ENCODE measurements at places on chromosomes 4 and X. TPM values are rescaled to one million over a fixed set of nuclear protein-coding genes. Genes with fewer than 3 reads are reported as not detected.

DNA sequence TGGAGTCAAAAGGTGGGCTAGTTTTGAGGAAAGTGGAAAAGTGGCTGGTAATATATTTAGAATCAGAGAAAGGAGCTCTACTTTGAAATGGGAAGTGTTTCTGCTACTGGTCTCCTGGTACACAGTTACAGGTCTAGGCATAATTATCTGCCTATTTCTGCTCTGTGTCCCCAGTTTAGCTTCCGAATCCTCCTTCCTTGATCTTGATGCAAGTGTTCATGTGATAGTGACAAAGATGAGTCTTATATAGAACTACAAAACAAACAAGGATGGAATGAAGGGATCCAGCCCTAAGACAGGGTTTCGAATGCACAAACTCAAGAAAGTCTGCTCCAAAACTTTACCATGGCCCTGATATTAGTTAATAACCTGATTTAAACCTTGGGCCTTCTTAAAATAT is 580.2 kb downstream of the INPP4B start:
- H3K27ac ChIP-seq, result no peak overlapping the region
- no peaks in the 10 kb centered on the region for H3K4me1 ChIP-seq
- H3K36me3 ChIP-seq, result no peaks in the 10 kb centered on the region
- DNase-seq, result no peak
- no peaks in the 10 kb centered on the region for H3K27me3 ChIP-seq

PGAM4 gene
- not detected for total RNA-seq

DNA sequence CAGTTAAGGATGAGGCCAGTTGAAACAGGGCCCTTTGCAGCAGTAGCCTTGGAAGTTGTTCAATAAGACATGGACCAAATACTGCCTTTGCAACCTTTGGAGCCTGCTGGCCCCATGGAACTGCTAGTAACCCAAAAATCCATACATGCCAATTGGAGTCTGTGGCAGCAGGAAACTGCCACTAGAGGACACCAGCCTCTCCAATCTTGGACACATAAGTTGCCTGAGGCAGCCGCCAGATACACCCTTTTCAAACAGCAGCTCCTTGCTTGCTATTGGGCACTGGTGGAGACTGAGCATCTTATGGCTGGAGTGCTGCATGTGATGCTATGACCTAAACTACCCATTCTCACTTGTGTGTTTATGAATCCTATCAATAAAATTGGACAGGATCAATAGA is 14.8 kb upstream of the LAP3 start:
- H3K27ac ChIP-seq, result no peak overlapping the region
- no peaks in the 10 kb centered on the region for H3K36me3 ChIP-seq
- H3K4me3 ChIP-seq, result no peak overlapping the region
- H3K27me3 ChIP-seq, result no peaks in the 10 kb centered on the region

- DNase-seq, result no peak
- no peak overlapping the region for H3K27ac ChIP-seq
- H3K4me3 ChIP-seq, result no peak overlapping the region
- no peaks in the 10 kb centered on the region for H3K27me3 ChIP-seq
Observed at GRCh38 chrX:9706421-9706820, 59.2 kb downstream of the GPR143 start.

GRCh38 chr4:61376301-61376700 is 176.2 kb downstream of the ADGRL3 start:
- H3K27me3 ChIP-seq, result no peaks in the 10 kb centered on the region
- H3K4me1 ChIP-seq, result peaks cover 17% of the 10 kb centered on the region
- no peak overlapping the region for H3K27ac ChIP-seq
- peaks cover 5% of the 10 kb centered on the region for H3K36me3 ChIP-seq

- peak overlapping the region; percentile 16 for H3K27ac ChIP-seq
- no peaks in the 10 kb centered on the region for H3K36me3 ChIP-seq
- peak overlapping the region; percentile 25 for H3K4me3 ChIP-seq
- H3K4me1 ChIP-seq, result peaks cover 46% of the 10 kb centered on the region
Observed at GRCh38 chr4:7156761-7157488, 35.4 kb upstream of the SORCS2 start.

- H3K4me1 ChIP-seq, result no peaks in the 10 kb centered on the region
- no peak overlapping the region for H3K27ac ChIP-seq
- no peak for DNase-seq
- no peaks in the 10 kb centered on the region for H3K36me3 ChIP-seq
Observed at GRCh38 chr4:118082182-118082581, 47.9 kb downstream of the NDST3 start.

CXCL11 gene
- total RNA-seq, result not detected

MTHFD2L gene
- total RNA-seq, result 11.2 TPM

DNA sequence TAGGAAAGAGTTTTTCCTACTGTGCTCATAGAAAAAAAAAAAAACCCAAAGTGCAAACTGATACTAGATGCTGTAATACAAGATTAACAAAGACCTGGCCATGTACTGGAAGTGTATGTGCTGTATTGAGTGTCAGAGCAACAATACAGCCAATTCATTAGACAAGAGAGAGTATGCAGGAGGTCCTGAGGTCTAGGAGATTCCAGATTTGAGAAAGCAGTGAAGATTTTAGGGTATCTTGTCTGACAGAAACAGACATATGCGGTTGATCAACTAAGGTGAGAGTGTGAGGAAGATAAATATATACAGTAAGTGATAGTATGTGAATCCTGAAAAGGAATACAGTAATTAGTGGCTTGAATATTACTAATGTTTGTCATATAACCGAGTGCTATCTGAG is 3.0 kb downstream of the GPR174 start:
- H3K27ac ChIP-seq, result no peak overlapping the region
- H3K27me3 ChIP-seq, result no peaks in the 10 kb centered on the region
- H3K4me1 ChIP-seq, result no peaks in the 10 kb centered on the region
- DNase-seq, result no peak

DNA sequence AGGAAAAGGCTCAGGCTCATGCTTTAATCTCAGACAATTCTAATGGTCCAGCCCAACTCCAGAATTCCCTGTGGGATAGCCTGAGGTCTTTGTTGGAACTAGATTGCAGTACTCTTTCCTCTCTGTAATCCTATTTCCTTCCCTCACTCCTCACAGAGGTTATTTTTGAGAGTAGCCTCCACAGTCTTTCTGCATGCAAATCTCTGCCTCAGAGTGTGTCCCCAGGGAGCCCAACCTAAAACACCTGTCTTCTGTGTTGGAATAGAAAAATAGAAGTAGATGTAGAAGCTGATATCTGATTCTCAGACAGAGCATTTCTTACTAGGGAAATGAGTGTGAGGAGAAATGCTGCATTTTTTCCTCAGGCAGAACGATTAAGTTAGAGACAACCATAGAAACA is 915.5 kb upstream of the EPHA5 start:
- no peaks in the 10 kb centered on the region for H3K4me1 ChIP-seq
- no peaks in the 10 kb centered on the region for H3K27me3 ChIP-seq
- H3K27ac ChIP-seq, result no peak overlapping the region
- H3K36me3 ChIP-seq, result no peaks in the 10 kb centered on the region
- H3K4me3 ChIP-seq, result no peak overlapping the region
- no peak for DNase-seq

- peaks cover 24% of the 10 kb centered on the region for H3K4me1 ChIP-seq
- H3K27ac ChIP-seq, result peak overlapping the region; percentile 60
- DNase-seq, result no peak
- no peaks in the 10 kb centered on the region for H3K36me3 ChIP-seq
- peak overlapping the region; percentile 73 for H3K4me3 ChIP-seq
Observed at GRCh38 chrX:45771114-45771513, 570.4 kb upstream of the DIPK2B start.

DNA sequence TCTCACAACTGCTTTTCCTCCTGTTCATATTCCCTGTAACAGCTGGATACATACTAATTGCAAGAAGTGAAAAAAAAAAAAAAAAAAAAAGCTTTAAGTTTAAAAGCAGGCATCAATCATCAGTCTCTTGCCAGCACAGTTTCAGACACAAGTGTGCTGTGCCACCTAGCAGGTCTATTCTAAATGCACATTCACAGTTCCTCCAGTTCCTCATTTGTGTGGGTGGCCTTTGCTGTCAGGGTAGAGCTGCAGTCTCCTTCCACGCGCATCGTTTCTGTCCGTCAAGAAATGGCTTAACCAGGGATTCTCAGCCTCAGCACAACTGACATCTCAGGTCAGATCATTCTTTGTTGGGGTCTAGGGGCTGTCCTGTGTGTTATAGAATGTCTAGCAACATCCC is 61.6 kb downstream of the SCML1 start:
- H3K4me1 ChIP-seq, result peaks cover 17% of the 10 kb centered on the region
- H3K27ac ChIP-seq, result no peak overlapping the region
- peaks cover 5% of the 10 kb centered on the region for H3K27me3 ChIP-seq
- no peaks in the 10 kb centered on the region for H3K36me3 ChIP-seq

ATOH1 gene
- 0.36 TPM for total RNA-seq

DNA sequence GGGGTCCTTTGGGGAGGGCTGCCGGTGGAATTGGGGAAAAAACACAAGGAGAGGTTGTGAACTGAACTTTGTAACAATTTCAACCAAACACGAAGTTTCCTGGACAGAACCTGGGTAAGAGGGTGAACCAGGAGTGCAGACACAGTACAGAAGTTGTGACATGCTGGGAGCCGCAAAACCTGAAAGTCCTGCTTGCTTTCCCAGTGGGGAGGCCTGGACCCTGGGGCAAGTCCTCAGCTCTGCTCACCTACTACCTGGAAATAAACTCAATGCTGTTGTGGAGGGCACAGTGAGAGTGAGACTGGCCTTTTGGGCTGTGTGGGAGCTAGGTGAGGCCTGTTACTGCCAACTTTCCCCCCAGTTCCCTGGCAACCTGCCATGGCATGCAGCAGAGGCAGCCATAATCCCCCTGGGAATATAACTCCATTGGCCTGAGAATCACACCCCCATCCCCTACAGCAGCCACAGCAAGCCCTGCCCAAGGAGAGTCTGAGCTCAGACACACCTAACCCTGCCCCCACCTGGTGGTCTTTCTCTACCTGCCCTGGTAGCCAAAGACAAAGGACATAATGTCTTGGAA is 162.8 kb downstream of the THOC2 start:
- H3K4me1 ChIP-seq, result no peaks in the 10 kb centered on the region
- no peaks in the 10 kb centered on the region for H3K36me3 ChIP-seq
- peak overlapping the region; percentile 90 for H3K27ac ChIP-seq

- H3K27ac ChIP-seq, result no peak overlapping the region
- no peak for DNase-seq
- H3K4me3 ChIP-seq, result no peak overlapping the region
- H3K4me1 ChIP-seq, result no peaks in the 10 kb centered on the region
- H3K27me3 ChIP-seq, result no peaks in the 10 kb centered on the region
Observed at GRCh38 chrX:13428053-13428786, 108.4 kb upstream of the ATXN3L start.

- H3K4me1 ChIP-seq, result no peaks in the 10 kb centered on the region
- no peak for DNase-seq
- H3K4me3 ChIP-seq, result no peak overlapping the region
- H3K36me3 ChIP-seq, result no peaks in the 10 kb centered on the region
- no peaks in the 10 kb centered on the region for H3K27me3 ChIP-seq
Observed at GRCh38 chr4:179615704-179616103, 2173.5 kb upstream of the AGA start.

KLB gene
- total RNA-seq, result 0.43 TPM

DNA sequence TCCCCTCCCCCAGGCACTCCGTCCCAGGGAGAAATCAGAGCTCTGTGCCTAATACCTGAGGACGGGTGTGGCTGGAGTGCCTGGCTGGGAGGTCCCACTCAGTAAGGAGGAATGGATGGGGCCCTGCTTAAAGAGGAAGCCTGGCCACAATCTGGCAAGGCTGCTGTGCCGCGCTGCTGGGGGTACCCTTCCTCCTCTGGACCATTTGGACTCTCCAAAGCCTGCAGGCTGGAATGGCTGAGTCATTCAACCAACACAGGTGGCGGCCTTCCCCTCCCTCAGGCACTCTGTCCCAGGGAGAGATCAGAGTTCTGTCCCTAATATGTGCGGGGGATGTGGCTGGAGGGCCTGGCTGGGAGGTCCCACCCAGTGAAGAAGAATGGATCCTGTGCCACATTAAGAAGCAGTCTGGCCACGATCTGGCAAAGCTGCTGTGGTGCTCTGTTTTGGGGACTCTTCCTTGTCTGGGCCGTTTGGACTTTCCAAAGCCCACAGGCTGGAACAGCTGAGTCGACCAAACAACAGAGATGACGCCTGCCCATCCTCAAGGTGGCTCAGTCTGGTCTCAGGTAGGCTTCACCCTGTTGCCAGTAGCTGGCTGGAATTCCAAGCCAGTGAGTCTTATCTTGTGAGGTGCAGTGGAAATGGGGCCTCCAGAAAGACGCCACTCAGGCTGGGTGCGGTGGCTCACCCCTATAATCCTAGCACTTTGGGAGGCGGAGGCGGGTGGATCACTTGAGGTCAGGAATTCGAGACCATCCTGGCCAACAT is 127.3 kb upstream of the HUWE1 start:
- no peaks in the 10 kb centered on the region for H3K36me3 ChIP-seq
- H3K27me3 ChIP-seq, result no peaks in the 10 kb centered on the region
- H3K4me3 ChIP-seq, result no peak overlapping the region
- no peak overlapping the region for H3K27ac ChIP-seq
- DNase-seq, result no peak
- no peaks in the 10 kb centered on the region for H3K4me1 ChIP-seq

Measured in type B pancreatic cell (in vitro differentiated cells).